Activated CD4-positive, alpha-beta T cell treated with anti-CD3 and anti-CD28 coated beads, Interleukin-2, amount 50 U/mL, for 24 hours (primary cell): ENCODE measurements at places on chromosomes 7 and 10.

- no peak for DNase-seq
Observed at GRCh38 chr10:72511459-72511858, 114.4 kb downstream of the MICU1 start.

- DNase-seq: no peak
Observed at GRCh38 chr10:78952030-78952429, 116.7 kb upstream of the ZMIZ1 start.

GRCh38 chr10:6863381-6863780 is 283.3 kb upstream of the PRKCQ start:
- no peak for DNase-seq

GRCh38 chr10:99328579-99329303 is 415 bp upstream of the CNNM1 start:
- DNase-seq: no peak

GRCh38 chr7:94908323-94909178 is 1.2 kb downstream of the PPP1R9A start:
- no peak for DNase-seq

GRCh38 chr7:1559626-1560590 is 3.9 kb upstream of the TMEM184A start:
- no peak for DNase-seq

DNA sequence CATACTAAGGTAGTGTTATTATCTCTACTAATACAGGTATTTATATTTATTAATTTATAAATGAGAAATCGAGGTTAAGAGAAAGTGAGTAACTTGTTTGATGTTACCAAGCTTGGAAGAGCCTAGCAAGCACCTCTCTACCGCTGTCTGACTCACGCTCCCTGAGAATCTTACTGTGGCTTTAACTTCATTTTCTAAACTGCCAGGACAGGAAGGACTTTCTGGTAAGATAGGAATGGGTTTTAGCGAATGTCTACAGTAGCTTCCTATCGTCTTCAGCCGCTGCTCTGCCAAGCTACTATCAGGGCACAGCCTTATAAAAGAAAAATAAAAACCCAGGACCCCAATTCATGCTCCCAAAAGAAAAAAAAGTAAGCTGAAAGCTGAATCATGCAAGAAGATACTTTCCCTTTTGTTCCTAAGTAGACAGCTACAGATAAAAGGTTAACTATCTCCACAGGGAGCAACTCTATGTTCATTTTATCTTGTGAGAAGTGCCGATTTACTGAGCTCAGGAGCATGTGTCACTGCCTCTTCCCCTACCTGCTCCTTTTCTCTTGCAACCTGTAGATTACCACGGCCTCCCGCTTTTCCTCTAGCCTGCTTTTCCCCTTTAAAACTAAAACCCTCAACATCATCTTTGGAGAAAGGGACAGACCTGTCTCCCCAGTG is 60.2 kb downstream of the THNSL1 start:
- no peak for DNase-seq

DNA sequence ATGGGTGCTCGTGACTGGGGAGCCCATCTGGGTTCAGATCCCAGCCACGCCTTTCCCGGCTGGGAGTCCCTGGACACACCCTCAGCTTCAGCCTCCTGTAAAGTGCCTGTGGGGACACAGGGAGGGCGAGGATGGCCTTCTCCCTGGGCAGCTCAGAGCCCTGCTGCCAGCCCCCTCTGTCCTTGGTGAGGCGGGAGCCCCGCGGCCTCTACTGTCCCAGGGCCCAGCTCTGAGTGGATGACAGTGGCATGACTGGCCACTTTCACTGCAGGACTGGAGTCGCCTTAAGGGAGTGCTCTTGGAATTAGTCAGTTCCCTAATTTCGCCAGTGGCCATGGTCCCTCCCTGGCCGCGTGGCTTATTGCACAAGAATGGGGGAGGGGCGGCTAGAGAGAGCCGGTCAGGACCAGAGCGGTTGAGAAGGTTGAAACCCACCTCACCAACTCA is 4.6 kb downstream of the BRI3 start:
- no peak for DNase-seq

DNA sequence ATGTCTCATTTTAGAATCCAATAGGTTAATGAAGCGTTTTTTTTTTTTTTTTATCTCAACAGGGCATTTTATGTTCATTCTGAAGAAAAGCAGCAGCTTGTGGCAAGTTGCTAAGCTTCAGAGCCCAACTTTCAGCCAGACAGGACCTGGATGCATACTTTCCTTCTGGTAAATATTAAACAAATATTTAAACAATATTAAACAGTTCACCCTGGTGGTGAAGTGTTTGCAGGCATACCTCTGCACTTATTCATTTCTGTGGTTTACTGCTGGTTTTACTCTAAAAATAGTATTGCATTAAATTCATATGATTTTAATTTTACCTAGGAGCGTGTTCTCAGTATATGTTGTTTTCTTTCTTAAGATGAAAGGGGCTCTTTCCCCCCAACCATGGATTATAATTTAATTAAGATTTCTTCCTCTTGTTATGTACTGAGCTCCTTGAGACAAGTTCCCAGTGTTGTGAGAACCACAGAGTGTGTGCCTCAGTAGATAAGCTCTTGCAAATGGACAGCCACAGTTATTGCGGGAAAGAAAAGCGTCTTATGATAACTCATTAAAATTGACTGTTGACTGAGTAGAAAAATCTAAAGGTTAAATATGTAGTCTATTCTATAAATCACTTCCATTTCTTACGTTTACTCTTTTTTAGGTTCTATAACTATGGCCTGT is 155.8 kb downstream of the MALRD1 start:
- DNase-seq: no peak

DNA sequence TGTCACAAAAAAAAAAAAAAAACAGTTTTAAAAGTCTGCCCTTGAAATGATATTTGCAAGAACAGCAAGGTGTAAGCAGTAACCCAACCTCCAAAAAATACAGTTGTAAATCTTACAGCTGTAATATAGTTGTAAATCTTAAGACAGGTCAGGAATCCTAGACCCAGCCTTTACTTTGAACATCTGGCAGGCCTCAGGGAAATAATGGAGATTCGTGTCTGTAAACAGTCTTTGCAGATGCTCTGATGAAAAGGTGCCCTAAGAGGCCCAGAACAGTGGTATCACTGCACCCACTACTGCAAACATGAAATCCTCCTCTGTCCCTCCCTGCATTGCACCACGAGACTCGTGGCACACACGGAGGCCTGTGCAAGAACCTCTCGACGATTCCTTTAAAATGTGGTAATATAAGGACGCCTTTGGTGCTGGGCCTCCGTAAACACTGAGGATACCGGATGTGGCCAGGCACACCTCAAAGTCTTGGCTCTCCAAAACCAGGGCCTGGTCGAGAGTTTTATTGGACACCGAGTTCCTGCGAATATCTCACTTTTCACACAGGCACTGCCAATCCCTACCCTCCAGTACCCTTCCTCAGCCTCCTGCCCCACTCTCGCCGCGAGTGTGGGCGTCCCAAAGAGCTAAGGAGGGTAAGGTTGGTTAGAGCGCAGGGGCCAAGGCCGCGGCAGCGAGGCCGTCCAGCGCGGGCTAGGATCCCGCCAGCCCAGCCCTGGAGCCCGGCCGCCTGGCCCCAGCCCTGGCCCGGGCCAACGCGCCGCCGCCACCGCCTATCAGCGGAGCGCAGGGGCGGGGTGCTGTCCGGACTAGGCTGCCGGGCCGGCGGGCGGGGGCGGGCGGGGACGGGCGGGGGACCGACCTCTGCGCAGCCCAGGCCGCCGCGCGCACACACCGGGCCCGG is at the start of gene REEP3:
Gene REEP3, plus strand, starts transcription at position 902 of the 916 bp plus-strand sequence. CDS start 145 bp downstream, outside the sequence.
- DNase-seq: peak; percentile 22

- DNase-seq: no peak
Observed at GRCh38 chr10:31399171-31399570, 80.2 kb downstream of the ZEB1 start.

GRCh38 chr7:5426226-5426475 is 2.5 kb upstream of the TNRC18 start:
- DNase-seq: no peak

DNA sequence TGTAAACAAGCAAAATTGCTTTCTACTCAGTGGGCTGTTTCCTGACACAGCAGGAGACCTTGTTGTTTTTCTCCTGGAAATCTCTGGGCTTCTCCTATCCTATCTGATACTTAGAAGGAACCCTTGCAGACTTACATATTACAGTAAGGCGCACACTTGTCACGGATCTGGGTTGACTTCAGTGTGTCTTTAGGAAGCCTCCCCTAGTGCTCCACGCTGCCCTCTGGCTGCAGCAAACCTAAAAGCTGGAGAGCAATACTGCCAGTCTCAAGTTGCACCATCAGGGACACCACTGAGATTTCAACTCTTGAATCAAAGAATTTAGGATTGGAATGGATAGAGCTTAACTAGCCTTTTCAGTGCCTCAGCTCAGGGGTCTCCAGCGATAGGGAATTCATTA is 495.3 kb downstream of the LRMDA start:
- DNase-seq: no peak
